Memory B cell (primary cell): ENCODE measurements at places on chromosomes 16 and 17.

- no peaks in the 10 kb centered on the region for H3K27me3 ChIP-seq
- no peak for DNase-seq
- H3K27ac ChIP-seq: no peak overlapping the region
Observed at GRCh38 chr17:75019146-75019545, 6.7 kb downstream of the MRPL58 start.

- H3K4me1 ChIP-seq: peaks cover 16% of the 10 kb centered on the region
- H3K27me3 ChIP-seq: no peaks in the 10 kb centered on the region
- no peak overlapping the region for H3K4me3 ChIP-seq
- H3K36me3 ChIP-seq: peaks cover 21% of the 10 kb centered on the region
- no peak overlapping the region for H3K27ac ChIP-seq
- no peak for DNase-seq
Observed at GRCh38 chr16:12516621-12517309, 286.9 kb downstream of the CPPED1 start.

DNA sequence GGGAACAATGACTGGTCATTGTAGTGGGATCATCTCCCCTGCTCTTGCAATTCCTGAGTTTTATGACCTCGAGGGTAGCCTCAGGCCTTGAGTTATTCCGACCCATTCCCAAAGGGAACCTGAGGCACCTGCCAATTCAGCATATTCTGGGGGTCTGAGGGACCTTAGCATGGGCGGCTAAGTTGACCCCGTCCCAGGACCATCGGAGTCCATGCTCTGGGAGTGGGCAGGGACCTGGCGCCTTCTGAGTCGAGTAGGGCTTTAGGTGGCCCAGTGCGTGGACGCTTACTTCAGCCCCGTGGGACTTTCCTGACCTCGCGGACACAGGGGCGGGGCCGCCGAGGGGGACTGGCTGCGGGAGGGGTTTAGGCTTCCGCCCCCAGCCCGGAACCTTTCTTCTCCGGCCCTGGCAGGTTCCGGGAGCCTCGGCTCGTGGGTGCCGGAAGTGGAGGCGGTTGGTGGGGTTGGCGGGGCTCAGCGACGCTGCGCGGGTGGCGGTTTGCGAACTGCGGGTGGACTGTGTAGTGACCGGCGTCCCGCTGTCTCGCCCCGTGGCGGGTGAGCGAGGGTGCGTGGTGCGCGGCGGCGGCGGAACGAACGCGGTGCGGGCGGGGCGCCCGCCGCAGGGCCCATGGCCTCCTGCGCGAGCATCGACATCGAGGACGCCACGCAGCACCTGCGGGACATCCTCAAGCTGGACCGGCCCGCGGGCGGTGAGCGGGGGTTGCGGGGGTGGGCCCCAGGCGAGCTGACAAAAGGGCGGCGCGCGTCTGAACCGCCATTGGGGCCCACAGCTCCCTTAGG is at the start of gene EDC4:
TSS of gene EDC4 (plus strand) at position 422 of the 804 bp plus-strand sequence. CDS start at position 632, 210 bp downstream.
- peak within 1 kb of the TSS; percentile 92 for H3K4me3 ChIP-seq
- H3K4me1 ChIP-seq: peaks cover 23% of the 10 kb centered on the region
- peak; percentile 85 for DNase-seq
- H3K36me3 ChIP-seq: peaks cover 10% of the 10 kb centered on the region
- no peaks in the 10 kb centered on the region for H3K27me3 ChIP-seq
- peak within 1 kb of the TSS; percentile 83 for H3K27ac ChIP-seq

- H3K4me1 ChIP-seq: no peaks in the 10 kb centered on the region
- H3K27me3 ChIP-seq: peaks cover 18% of the 10 kb centered on the region
Observed at GRCh38 chr16:87918338-87918737, 18.0 kb downstream of the CA5A start.

DNA sequence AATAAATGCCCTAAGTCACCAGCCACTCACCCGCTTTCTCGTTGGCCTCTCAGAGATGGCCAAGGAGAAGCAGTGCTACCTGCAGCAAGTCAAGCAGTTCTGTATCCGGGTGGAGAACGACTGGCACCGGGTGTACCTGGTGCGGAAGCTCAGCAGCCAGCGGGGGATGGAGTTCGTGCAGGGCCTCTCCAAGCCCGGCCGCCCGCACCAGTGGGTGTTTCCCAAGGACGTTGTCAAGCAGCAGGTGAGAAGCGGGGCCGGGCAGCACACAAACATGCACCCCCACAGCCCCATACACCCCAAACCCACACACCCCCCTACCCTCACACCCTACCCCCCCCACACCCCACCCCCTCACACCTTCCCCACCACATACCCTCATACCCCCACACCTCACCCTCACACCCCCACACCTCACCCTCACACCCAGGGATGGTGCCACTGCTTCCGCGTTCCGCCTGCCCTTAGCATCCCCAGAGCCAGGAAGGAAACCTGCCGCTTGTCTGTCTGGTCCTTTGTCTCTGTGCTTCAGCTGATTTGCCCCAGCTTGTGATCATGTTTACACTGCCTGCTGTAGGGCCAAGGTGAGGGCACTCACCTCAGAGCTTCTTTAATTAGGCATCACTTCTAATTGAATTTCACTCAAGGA is 41.9 kb upstream of the ENDOV start:
- no peak overlapping the region for H3K4me3 ChIP-seq
- H3K27me3 ChIP-seq: no peaks in the 10 kb centered on the region
- no peak overlapping the region for H3K27ac ChIP-seq
- no peaks in the 10 kb centered on the region for H3K4me1 ChIP-seq

DNA sequence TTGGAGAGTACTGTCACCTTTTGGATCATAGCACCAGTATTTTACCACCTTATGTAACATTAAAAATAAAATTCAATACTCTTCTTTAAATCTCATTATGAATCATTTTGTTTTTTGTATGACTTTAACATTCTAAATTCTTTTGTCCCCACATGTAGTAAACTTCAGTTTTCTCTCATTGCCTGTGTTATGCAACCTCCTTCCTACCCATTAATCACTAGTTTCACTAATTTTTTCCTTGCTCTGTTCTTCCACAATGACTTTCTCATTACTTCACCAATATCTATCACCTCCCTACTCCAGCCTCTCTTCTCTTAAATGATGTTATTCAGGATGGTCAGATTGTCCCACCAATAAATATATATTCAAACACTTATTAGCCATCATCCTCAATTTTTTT is 68.7 kb downstream of the TTC19 start:
- no peaks in the 10 kb centered on the region for H3K27me3 ChIP-seq
- H3K36me3 ChIP-seq: peaks cover 36% of the 10 kb centered on the region
- no peak for DNase-seq
- no peak overlapping the region for H3K27ac ChIP-seq
- no peak overlapping the region for H3K4me3 ChIP-seq
- no peaks in the 10 kb centered on the region for H3K4me1 ChIP-seq

- H3K27me3 ChIP-seq: peaks cover 8% of the 10 kb centered on the region
- no peak overlapping the region for H3K27ac ChIP-seq
- peaks cover 39% of the 10 kb centered on the region for H3K4me1 ChIP-seq
- no peak for DNase-seq
- no peak overlapping the region for H3K4me3 ChIP-seq
Observed at GRCh38 chr17:60138769-60139437, 10.9 kb upstream of the CA4 start.

- H3K27me3 ChIP-seq: peaks cover 13% of the 10 kb centered on the region
- H3K36me3 ChIP-seq: no peaks in the 10 kb centered on the region
- no peak overlapping the region for H3K4me3 ChIP-seq
- H3K27ac ChIP-seq: no peak overlapping the region
- DNase-seq: no peak
Observed at GRCh38 chr17:74679374-74679773, 33.3 kb downstream of the CD300LF start.

DNA sequence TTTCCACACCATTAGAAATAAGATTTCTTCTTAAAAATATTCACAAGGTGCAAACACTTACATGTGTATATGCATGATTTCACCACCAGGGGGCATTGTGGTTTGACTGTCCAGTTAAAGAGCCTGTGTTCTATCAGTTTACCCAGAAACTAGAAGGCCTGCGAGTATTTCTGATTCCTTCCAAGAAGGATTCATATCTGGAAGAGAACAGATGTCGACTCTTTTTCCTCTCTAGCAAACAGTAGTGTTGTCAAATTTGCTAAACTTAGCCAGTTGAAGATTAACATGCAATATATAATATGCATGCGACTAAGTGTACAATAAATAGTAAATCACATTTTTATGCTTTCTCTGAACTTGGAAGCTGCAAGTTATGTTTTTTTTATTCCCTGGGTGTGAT is 404.1 kb downstream of the WWOX start:
- H3K4me3 ChIP-seq: no peak overlapping the region
- DNase-seq: peak; percentile 33
- H3K4me1 ChIP-seq: peaks cover 3% of the 10 kb centered on the region
- H3K27ac ChIP-seq: no peak overlapping the region
- H3K36me3 ChIP-seq: peaks cover 2% of the 10 kb centered on the region

- no peak overlapping the region for H3K4me3 ChIP-seq
- no peak overlapping the region for H3K27ac ChIP-seq
- H3K4me1 ChIP-seq: no peaks in the 10 kb centered on the region
- no peak for DNase-seq
Observed at GRCh38 chr17:36509272-36509985, 22.9 kb downstream of the ZNHIT3 start.

DNA sequence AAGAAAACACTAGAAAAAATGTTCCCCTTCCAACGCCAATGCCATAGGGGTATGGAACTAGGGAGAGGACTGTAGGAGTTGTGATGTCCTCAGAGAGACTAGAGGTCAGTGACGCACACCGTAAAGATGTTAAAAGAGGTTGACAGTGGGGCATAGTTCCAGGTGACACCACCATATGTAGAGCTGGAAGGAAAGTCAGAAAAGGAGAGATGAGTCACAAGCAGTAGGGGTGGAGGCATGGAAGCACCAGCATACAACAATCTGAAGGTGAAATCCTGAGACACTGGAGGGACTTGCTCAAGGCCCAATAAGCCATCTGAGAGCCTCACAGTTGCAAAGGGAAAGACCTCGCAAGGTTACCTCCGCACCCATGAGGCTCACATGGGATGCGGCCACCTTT is 76.0 kb downstream of the ZNF18 start:
- peaks cover 16% of the 10 kb centered on the region for H3K4me1 ChIP-seq
- peaks cover 12% of the 10 kb centered on the region for H3K36me3 ChIP-seq
- H3K4me3 ChIP-seq: no peak overlapping the region

DNA sequence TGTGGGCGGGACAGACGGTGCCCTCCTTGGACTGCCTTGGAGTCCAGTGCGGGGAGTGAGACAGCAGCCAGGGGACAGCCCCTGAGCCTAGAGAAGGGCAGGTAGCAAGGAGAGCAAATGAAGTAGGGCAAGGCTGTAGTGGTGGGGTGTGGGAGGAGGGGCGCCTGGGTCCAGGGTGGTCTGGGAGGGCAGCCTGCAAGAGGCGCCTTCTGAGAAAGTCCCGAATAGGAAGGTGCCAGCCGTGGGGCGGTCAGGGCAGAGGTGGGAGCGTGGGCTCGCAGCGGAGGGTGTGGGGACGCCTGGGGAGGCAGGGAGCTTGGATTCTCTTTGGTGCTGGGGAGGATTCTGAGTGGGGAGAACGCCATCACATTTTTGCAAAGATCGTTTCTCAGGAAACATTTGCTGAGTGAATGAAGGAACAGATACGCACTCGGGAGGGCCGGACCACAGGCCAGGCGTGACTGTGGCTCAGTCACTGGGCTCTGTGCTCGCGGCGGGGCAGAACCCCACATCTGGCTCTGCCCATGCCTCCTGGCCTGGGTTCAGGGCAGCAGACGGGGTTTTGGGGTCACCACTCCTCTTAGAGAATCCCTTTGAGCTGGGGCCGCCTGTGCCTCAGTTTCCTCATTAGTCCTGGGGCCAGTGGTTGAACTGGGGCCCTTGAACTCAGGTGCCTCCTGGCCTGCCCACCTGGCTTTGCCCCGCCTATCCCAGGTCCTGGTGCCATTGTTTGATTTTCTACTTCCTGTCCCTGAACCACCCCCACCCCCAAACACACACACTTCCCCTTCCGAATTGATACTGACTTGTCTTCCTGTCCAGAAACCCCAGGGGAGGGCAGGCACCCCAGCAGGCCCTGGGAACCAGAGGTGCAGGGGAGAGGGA is 4.2 kb downstream of the SNN start:
- peak overlapping the region; percentile 88 for H3K4me3 ChIP-seq
- H3K4me1 ChIP-seq: peaks cover 63% of the 10 kb centered on the region
- H3K36me3 ChIP-seq: peaks cover 14% of the 10 kb centered on the region
- peak; percentile 57 for DNase-seq
- H3K27me3 ChIP-seq: no peaks in the 10 kb centered on the region
- H3K27ac ChIP-seq: peak overlapping the region; percentile 96

GRCh38 chr16:1613728-1614455 is 1.7 kb downstream of the CRAMP1 start:
- H3K4me3 ChIP-seq: peak overlapping the region; percentile 79
- H3K27ac ChIP-seq: no peak overlapping the region
- peaks cover 16% of the 10 kb centered on the region for H3K4me1 ChIP-seq
- DNase-seq: no peak
- H3K27me3 ChIP-seq: peaks cover 3% of the 10 kb centered on the region
